ENCODE measurements at places on chromosomes 1 and 21.

GRCh38 chr1:167775178-167775577, 53.4 kb downstream of the MPZL1 start:
- DNase-seq = no peak

- DNase-seq = no peak
These were observed 9.4 kb upstream of the UBR4 start for GRCh38 chr1:19219451-19219850.

DNA sequence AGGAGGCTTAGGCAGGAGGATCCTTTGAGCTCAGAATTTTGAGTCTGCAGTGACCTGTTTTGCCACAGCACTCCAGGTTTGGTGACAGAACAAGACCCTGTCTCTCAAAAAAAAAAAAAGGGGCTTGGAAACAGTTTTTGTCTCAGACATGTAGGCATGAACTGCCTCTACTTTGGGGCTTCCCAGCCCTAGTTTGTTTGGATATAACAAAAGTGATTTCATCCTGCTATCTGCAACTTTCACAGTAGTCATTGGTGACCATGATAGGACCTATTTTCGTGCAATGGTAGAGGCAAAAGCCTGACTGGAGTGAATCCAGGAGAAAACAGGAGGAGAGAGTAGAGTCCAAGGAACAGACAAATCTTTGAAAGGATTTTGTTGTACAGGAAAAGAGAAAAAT, 20.3 kb upstream of the EVI5 start:
- DNase-seq = no peak

- no peak for DNase-seq
These were observed 48.2 kb downstream of the SLC9A1 start for GRCh38 chr1:27106561-27107323.

DNA sequence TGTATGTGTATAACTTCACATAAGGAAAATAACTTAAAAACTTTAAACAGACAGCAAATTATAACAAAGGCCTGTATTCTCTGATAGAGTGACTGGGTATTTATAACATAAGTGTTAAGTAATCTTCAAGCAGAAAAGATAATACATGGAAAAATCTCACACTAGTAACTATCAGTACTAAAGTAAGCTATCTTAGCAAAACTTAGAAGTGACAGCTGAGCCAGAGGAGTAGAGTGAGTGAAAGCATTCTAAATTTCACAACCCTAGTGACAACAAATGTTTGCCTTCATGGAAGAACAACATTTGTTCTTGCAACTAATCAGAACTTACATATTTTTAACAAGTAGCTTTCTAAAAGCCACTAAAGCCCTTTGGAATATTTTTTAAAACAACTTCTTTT, 74.5 kb upstream of the B3GALT2 start:
- DNase-seq = no peak

GRCh38 chr1:223105568-223105967, 37.5 kb downstream of the TLR5 start:
- DNase-seq = no peak

DNA sequence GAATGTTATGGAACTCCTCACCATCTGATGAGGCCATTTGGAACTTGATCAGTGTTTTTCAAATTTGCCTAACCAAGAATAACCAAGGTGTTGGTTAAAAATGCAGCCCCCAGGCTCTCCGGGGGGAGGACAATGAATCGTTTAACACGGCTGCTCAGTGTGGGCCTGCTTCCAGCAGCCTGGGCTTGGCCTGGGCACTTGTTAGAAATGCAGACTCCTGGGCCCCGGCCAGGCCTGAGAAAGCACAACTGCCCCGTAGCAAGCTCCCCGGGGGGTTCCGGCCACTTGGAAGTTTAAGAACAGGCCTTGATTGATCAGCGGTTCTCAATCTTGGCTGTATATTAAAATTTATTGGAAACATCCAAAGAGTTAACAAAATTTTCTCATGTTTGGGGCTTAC, 22.8 kb upstream of the C2CD2 start:
- DNase-seq = no peak

GRCh38 chr21:44704636-44705001, 6.8 kb downstream of the TSPEAR start:
- DNase-seq = no peak

DNA sequence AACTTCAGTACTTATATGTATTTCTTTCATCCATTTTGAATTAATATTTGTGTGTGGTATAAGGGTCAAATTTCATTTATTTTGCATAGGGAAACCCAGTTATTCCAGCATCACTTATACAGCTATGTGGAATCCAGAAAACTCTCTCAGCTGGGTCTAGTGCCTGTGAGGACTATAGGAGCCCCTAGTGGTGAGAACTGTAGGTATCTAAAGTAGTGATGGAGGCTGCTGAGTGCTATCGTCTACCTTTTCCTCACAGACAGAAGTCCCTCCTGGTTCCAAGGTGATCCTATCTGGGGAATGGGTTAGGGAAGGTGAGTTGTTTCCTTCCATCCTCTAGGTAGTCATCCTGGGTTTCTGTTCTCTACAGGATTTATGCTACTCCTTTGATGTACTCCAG, 352.0 kb upstream of the C1orf87 start:
- DNase-seq = no peak

- DNase-seq = no peak
These were observed 13.9 kb downstream of the SERTAD4 start for GRCh38 chr1:210246447-210246846.

GRCh38 chr1:246114369-246114768, 392.7 kb downstream of the SMYD3 start:
- DNase-seq = no peak

DNA sequence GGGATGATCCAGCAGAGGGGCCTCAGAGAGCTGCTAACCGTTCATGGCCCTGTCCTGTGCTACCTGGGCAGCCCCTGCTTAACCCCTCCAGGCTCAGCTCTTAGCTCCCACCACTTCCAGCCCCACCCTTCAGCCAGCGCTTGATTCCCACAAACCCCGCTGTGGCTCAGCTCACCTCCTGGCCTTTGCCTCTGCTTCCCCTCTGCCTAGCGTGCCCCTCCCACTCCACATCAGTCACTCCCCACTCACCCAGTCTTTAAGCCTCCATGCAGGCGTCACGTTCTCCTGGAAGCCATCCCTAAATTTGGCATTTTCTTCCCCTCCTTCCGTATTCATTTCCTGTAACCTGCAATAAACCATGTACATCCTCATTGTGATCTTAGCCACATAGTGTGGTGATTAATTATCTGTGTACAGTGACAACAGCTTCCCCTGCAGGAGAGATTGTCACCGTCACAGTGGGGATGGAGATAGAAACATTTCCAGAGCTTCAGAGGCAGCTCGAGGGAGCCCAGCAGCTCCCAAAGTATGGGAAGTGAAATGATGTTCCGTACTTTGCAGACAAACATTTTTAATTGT, 65.5 kb downstream of the EPHB2 start:
- no peak for DNase-seq

DNA sequence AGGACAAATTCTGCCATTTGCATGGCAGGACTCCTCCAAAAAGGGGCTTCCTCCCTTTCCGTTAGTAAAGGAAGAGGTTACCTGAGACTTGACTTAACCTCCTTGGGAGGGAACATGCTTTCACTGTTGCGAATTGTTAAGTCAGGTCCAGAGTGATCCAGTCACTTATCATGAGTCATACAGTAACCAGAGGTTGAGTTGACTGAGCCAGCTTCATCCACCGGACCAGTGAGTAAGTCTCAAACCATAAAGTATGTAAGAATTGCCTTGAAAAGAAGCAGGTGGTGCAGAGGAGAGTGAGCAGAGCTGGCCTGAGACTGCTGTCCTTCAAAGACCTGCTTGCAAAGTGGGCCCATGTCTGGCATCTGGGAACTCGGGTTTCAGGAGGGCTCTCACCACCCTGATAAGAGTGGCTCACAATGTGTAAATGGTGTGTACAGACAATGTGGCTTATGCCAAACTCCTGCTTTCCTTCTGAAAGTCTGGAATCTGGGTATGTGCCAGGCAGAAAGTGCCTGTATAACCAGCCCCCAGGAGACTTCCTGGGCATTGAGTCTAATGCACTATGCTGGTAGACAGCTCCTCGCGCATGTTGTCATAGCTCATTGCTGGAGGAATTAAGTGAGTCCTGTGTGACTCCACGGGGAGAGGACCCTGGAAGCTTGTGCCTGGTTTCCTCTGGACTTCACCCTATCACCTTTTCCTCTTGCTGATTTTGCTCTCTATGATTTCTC, 84.3 kb upstream of the KLHDC7A start:
- no peak for DNase-seq

- DNase-seq = no peak
These were observed 3880.5 kb downstream of the SRGAP2C start for GRCh38 chr1:125065092-125065820.

DNA sequence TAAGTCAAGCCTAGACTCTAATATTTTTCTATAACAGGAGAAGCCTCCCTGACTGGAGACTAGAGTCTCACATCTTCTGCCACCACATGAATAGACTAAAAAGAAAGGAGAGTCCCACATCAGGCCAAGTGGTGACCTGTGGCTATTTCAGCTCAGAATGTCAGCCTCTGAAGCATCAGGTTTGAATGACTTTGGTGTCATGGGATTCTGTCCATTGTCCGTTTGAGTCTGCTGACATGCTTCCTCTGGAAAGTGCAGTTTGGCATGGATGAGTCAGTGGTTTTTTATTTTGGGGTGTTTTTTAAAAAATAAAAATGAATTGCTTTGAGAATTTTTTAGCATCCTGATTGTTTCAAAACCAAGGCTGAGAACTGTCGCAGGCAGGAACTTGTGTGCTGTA, 19.5 kb downstream of the DYRK3 start:
- DNase-seq = no peak

GRCh38 chr1:245108909-245109308, 45.9 kb upstream of the KIF26B start:
- DNase-seq = no peak

- DNase-seq = peak; percentile 43
These were observed 29.4 kb upstream of the CD2 start for GRCh38 chr1:116724765-116725375.

DNA sequence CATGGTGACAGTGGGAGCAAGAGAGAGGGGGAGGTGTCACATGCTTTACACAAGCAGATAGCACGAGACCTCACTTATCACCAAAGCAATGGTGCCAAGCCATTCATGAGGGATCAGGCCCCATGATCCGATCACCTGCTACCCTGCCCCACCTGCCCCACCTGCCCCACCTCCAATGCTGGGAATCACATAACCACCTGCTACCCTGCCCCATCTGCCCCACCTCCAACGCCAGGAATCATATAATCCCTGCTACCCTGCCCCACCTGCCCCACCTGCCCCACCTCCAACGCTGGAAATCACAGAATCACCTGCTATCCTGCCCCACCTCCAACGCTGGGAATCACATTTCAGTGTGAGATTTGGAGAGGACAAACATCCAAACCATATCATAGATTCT, 10.6 kb upstream of the AIRE start:
- DNase-seq = no peak

DNA sequence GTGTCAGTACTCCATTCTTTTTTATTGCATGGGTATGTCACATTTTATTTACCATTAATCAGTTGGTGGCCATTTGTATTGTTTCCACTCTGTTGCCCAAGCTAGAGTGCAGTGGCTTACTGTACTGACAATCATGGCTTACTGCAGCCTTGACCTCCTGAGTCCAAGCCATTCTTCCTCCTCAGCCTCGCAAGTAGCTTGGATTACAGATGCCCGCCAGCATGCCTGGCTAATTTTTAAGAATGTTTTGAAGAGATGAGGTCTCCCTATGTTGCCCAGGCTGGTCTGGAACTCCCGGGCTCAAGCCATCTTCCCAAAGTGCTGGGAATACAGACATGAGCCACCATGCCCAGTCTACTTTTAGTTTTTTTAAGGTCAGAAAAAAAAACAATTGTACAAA, 813 bp upstream of the SFT2D2 start:
- DNase-seq = no peak

GRCh38 chr1:234926264-234926558, 202.4 kb downstream of the TOMM20 start:
- DNase-seq = no peak

DNA sequence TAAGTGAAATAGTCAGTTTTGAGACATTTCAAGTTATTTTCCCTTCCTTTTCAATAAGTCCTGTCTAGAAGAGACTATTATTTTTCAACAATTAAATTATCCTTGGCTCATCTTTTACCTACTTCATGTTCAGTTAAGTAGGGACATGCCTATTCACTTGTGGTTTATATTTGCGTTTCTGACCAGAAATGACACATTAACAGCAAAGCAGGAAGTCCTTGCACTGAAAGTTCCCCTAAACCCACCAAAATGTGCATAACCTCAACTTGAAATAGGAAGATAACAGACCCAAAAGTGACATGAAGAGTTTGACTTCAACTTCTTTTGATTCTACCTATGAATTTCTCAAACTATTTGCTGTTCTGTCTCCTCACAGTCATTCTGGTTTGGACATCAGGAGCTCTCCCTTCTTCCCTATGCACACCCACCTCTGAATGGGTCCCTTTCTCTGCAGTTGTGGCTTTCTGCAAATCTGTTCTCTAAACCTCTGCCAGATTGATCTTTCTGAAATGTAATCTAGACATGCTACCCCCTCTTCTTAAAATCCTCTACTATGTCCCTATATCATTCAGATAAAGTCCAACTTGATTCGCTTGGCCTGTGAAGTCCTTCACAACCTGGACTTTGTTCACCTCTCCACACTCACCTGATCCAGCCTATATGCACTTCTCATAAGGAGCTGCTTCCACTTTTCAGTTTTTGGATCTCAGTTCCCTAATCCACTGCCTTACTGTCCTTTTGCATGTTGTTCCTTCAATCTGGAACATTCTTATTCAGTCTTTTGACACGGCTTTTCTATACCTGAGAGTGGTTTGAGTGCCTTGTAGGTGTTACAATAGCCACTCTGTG, 661.5 kb upstream of the ADGRL4 start:
- DNase-seq = no peak

DNA sequence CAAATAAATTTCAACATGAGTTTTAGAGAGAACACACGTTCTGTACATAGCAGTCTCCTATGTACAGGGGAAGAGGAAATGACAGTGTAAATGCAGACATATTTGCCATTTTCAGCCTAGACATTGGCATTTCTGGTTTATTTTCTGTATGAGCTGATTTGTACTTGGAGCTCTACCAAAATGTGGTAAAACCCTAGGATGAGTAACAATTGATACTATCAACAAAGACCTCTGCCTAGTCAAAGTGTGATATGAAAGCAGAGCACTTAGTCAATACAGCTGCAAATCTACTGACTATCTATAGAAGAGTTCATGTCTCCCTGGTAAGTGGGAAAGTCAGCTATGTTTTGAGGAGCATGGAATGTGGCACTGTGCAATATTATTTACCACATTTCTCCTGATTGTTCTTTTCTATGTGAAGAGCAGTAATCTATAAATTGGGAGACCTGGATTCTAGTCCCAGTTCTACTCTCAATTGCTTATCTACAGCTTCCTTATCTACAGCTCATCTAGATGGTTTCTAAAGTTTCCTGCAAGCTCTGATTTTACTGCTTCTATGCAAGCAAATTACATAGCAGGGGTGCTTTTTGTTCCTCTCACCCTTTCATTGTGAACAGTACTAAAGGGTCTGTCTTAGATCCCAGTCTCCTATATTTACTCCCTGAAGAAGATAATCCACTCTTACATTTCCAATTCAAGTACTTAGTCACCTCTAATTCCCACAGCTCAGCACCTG, 334.2 kb downstream of the NTNG1 start:
- no peak for DNase-seq
